ENCODE measurements at places on chromosomes 3 and 15. TPM values are rescaled to one million over a fixed set of nuclear protein-coding genes. Genes with fewer than 3 reads are reported as not detected.

The C3orf49 gene
- not detected for total RNA-seq

The CCR3 gene
- 0.33 TPM for total RNA-seq

The WDR93 gene
- not detected for total RNA-seq

The TM6SF1 gene
- 0.66 TPM for total RNA-seq

The CTXND1 gene
- total RNA-seq: not detected

DNA sequence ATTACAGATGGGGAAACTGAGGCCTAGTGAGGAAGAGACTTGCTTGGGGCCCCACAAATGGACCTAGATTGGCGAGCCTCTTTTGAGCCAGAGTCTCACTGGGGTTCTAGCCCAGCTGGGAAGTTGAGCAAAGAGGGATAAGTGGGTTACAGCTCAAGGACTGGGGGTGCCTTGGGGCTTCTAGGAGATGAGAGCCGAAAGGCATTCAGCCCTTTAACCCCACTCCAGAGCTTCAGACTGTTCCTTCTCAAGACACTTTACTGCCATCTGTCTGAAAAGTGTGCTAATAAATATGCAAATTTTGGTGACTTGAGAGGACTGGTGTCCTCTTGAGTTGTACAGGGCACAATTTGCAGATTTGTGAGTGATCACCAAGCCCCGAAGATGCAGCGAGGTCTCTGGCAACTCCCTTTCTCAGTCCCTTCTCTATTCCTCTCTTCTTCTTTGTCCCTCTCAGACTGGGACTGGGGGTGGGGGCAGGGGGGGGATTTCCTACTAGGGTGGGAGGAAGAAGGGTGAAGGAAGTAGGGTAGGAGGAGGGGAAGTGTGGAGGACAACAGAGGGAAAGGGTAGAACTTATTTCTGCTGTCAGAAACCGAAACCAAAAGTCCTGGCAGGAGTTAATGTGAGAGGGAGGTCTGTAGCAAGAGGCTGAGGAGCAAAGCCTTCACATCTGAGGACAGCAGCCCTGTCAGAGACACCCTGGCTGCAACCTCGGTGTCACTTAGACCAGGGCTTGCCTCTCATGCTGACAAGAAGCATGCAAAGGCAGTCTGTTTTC, 16.2 kb upstream of the ANKDD1A start:
- peak overlapping the region; percentile 48 for H3K4me3 ChIP-seq
- H3K4me1 ChIP-seq: peaks cover 52% of the 10 kb centered on the region
- peak overlapping the region; percentile 82 for H3K27ac ChIP-seq
- DNase-seq: no peak

DNA sequence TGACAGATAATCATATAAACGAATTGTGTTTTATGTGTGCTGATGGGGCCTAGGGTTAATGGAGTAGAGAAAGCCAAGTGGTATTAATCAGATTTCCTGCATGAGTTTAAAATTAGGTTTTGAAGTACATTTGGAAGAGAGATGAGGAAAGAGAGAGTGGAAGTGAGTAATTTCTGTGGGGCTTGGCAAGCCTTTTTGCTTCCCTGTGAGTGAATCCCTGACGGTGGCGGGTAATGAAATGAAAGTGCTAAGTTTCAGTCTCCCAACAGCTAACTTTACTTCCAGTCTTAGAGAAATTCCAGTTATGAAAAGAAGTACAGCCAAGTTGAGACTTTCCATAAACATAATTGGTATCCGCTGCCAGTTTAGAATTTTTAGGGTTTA, 139.4 kb downstream of the BBX start:
- H3K4me1 ChIP-seq: no peaks in the 10 kb centered on the region
- H3K27me3 ChIP-seq: no peaks in the 10 kb centered on the region
- H3K36me3 ChIP-seq: no peaks in the 10 kb centered on the region
- H3K27ac ChIP-seq: no peak overlapping the region
- no peak for DNase-seq

- no peak overlapping the region for H3K27ac ChIP-seq
- H3K4me3 ChIP-seq: no peak overlapping the region
- peaks cover 71% of the 10 kb centered on the region for H3K27me3 ChIP-seq
- no peaks in the 10 kb centered on the region for H3K36me3 ChIP-seq
Observed at GRCh38 chr3:127455541-127456450, 134.7 kb downstream of the TPRA1 start.

DNA sequence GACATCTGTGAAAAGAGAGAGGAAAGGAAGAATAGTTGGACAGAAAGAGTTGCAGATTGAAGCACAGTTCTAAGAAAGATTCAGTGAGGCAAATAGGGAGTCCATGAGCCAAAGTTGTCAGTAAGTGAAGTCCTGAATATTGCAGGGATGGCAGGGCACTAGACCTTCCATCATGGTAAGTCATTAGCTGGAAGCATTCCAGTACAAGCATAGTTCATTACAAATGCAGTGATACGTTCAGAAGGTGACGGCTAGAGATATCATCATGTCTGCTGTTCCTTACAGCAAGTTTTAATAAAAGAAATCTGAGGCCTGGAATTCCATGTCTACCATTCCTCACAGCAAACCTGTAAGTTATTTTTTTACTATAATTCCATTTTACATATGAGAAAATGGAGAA, 720.1 kb downstream of the GBE1 start:
- no peaks in the 10 kb centered on the region for H3K4me1 ChIP-seq
- H3K27ac ChIP-seq: no peak overlapping the region
- H3K27me3 ChIP-seq: no peaks in the 10 kb centered on the region
- no peaks in the 10 kb centered on the region for H3K36me3 ChIP-seq
- H3K4me3 ChIP-seq: no peak overlapping the region

GRCh38 chr3:159987291-159987711, 1.3 kb upstream of the IL12A start:
- no peaks in the 10 kb centered on the region for H3K36me3 ChIP-seq
- no peaks in the 10 kb centered on the region for H3K27me3 ChIP-seq
- H3K4me1 ChIP-seq: peaks cover 7% of the 10 kb centered on the region
- H3K4me3 ChIP-seq: no peak overlapping the region

DNA sequence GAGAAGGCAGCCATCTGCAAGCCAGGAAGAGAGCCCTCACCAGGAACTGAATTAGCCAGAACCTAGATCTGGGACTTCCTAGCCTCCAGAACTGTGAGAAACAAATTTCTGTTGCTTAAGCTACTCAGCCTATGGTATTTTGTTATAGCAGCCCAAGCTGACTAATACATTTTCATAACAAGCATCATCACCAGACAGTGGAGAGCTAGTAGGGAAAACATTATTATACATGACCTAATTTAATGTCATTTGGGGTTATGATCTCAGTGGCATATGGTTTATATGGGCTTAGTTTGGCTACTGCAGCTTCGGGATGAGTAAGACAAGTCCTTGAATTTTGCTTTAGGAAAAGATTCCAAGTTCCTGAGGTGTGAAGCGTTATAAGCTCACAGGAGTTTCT, 35.6 kb downstream of the LNP1 start:
- no peak for DNase-seq
- H3K4me1 ChIP-seq: peaks cover 9% of the 10 kb centered on the region
- H3K27me3 ChIP-seq: no peaks in the 10 kb centered on the region
- H3K27ac ChIP-seq: no peak overlapping the region
- H3K4me3 ChIP-seq: no peak overlapping the region

Data from T-cell (primary cell).